T-helper 17 cell (primary cell): ENCODE measurements at places on chromosomes 5 and 9.

DNA sequence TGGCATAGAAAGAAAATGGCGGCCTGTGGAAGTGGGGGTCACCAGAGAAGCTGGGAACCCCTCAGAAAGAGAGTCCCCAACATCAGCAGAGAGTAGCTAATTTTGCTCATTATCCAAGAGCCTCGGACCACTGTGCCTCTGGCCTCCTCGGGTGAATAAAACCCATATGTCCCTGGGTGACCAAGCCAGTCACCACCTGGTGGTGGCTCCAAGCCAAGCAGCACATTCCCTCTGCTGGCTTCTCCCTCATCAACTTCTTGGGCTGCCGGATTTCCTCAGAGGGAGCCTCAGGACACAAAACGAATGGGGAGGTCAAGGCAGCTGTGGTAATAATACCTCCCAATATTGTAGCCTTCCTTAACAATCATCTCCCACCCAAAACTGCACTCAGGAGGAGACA, 242.5 kb downstream of the NFIB start:
- DNase-seq, result no peak

GRCh38 chr5:165393839-165394238, 1888.4 kb downstream of the MAT2B start:
- DNase-seq, result no peak

- no peak for DNase-seq
Observed at GRCh38 chr5:124981901-124982300, 235.5 kb upstream of the ZNF608 start.

GRCh38 chr9:38280251-38280800, 112.2 kb upstream of the ALDH1B1 start:
- no peak for DNase-seq

DNA sequence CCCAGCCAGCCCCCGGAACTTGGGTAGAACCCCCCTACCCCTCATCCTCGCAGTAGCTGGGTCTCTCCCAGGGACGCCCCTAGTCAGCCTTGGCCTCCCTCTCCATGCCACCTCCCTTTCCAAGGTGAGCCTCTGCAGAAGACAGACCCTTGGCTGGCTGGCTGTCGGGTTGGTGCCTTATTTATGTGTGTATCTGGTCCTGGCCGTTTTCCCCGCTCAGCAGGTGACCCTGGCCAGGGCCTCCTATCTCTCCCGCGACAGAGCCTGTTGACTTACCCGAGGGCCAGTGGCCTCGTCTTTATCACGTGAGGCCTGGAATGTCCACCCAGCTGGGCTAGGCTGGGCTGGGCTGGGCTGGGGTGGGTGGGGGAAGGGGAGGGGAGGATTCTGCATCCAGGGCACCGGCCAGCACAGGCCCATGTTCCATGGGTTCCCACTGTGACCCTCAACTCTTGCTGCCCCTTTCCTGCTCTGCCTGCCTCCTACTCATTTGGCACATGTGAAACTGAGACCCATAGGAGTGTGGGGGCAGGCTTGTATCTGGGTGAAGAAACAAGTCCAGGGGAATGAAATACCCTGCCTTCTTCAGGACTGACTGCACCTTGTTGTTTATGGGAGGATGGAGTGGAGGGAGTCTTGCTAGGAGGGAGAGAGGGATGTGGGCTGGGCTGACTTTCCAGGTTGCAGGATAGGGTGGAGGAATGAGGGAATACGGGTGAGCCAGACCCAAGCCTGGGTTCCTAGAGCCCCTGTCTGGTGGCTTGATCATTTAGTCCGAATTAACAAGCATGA, 3.1 kb downstream of the CXXC5 start:
- no peak for DNase-seq

DNA sequence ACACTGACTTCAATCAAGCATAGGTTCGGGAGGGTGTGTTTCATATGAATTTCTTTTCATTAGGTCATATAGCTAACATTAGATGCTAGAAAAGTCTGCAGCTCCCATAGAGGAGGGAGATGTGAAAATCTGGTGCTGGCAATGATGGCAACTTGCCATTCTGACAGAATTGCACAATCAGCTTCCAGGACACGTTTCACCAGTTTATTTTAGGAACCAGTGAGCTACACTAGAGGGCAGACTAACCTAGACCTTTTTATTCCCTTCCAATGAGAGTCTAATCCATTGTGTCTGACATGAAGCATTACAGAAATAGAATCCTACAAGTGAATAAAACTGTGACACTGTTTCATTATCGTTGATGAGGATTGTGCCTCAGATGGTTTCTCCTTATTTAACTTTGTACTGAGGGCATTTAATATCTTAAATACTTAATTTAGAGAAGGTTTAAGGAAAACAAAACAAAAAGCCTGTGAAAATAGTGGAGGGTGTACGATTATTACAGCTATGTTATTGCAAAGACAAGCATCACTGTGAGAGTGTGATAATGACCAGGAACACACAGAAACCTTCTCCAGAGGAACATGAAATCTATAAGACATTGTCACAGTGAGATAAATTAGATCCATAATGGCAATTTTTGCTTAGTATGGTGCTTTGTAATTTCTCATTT, 363.3 kb upstream of the RPS23 start:
- no peak for DNase-seq

DNA sequence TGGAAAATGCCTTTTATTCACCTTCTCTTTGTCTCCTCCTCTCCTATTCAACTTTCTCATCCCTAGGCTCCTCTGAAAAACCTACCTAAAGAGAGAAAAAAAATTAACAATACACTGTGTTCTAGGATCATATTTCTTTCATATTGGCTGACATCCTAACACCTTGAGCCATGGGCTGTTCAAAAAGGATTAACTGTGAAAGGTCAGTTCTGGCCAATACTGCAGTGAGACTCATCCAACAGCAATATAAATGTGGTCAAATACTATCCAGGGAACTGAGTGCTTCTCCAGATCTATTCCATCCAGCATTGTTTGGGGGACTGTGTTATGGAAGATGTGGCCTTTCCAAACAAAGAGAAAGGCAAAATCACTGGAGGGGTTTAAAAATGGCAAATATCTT, 131.1 kb upstream of the MOCS2 start:
- no peak for DNase-seq

- no peak for DNase-seq
Observed at GRCh38 chr5:36651761-36652685, 45.6 kb downstream of the SLC1A3 start.

DNA sequence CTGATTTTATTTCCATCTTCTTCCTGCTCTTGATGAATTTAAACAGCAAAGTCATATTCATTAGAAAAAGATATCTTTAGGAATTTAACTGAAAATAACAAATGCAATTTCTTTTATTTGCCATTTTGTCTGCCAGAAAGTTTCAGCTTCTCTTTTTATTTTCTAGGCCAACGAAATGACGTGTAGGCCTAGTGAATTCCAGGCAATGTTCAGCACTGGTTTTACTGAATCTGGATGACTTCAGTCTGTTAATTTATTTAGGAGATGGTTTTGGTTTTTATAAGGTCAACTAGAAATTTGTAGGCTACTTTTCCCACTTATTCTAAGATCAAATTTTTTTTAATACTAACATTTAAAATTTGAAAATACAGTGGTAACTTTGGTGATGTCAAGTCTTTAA, 129.1 kb upstream of the VCAN start:
- no peak for DNase-seq

GRCh38 chr5:179554981-179555380, 4.6 kb downstream of the RUFY1 start:
- no peak for DNase-seq

DNA sequence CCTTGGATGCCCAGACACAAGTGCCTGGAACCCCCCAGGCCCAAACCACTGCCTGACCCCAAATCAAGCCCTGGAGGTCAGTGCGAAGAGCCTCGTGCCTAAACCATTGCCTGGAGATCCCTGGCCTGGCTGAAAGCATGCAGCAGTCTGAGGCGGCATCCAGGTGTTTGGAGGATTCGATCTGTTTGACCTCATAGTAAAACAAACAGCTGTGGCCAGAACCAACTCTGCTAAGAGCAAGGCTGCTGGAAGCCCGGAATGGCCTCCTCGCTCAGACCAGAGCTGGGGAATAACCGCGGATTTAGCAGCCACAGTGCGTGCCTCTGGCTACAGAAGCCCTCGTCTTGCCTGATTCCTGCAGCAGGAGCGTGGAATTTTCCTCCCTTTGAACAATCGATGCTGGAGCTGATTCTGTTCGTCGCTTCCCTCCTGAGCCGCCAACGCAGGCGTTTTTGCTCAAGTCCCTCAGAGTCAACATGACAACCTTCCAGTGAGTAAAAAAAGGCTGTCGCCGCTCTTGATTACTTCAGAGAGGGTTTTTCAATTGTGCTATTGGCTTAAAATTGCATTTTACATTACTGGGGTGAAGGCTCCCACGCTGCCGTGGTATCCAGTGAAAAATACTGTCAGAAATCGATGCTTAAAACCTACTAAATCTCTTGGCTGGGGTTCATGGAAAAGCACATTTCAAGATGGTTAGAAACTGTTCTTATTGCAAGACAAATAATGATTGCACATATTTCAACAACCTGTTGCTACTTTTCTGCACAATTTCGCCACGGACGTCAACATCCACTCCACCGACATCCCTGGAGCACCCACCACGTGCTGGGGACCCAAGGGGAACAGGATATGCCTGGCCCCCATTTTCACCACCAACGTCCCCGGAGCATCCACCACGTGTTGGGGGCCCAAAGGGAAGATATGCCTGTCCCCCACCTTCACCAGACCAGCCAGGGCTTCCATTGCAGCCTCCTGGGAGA, 190.0 kb downstream of the OLFM1 start:
- no peak for DNase-seq

DNA sequence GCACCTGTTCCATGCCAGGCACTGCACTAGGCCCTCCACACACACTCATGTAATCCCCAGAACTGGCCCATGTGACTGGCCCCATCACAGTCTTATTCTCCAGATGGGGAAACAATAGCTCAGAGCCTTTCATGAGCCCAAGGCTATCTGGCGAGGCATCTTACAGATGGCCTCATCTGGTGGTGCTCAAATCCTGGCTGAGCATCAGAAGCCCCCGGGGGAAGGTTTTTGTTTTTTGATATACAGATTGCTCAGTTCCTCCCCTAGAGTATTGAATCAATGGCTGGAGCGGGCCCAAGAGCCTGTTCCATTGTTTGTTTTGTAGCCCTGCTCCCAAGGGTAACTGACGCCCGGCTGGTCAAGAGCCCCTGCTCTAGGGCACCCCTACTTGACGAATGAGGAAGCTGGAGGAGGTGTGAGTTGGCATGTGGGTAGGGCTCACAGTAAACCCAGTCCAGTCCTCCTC, 145.3 kb upstream of the RAPGEF1 start:
- DNase-seq, result no peak

- DNase-seq, result no peak
Observed at GRCh38 chr5:142246258-142246657, 78.6 kb downstream of the SPRY4 start.
